MG63 (cell line): ENCODE measurements at places on chromosomes 1 and 21. TPM values are rescaled to one million over a fixed set of nuclear protein-coding genes. Genes with fewer than 3 reads are reported as not detected.

DNA sequence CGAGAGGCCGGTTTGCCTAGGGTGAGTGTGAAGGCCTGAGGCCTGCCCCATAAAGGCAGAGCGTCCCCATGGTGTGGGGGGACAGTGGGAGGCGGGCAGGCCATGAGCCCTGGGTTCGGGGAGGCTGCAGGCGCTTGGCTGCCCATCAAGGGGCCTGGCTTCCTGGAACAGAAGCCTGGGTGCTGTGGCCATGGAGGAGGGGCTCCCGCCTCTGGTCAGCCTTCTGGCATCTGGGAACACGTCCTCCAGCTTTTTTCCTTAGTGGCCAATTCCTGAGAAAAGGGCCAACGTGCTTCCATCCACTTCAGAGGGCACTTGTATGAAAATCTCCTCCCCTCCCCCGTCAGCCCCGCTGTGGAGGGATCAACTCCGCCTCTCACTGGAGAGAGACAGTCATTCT lies 58.7 kb downstream of the PRDM16 start:
- DNase-seq: no peak

DNA sequence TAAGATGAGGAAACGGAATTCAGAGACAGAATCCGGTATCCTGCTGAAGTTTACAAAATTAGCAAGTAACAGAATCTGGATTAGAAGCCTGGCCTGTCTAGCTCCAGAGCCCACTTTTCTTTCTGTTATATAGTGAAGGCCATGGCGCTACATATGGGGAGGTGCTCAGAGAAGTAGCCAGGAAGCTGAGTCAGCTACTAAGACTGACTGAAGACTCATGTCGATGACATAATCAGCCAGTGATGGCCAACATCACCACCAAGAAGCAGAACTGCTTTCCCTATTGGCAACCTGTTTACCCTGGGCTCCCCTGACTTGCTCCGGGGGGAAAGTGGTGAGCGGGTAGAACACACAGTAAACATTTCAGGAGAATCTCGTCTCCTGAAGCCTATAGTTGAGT lies 18.8 kb downstream of the LRRC52 start:
- DNase-seq: peak; percentile 30

- DNase-seq: peak; percentile 65
Observed at GRCh38 chr1:224542783-224543440, 73.2 kb upstream of the CNIH3 start.

- DNase-seq: no peak
Observed at GRCh38 chr1:16209847-16210407, 2.5 kb downstream of the ARHGEF19 start.

Gene GPR25
- not detected in 2 replicates for total RNA-seq

DNA sequence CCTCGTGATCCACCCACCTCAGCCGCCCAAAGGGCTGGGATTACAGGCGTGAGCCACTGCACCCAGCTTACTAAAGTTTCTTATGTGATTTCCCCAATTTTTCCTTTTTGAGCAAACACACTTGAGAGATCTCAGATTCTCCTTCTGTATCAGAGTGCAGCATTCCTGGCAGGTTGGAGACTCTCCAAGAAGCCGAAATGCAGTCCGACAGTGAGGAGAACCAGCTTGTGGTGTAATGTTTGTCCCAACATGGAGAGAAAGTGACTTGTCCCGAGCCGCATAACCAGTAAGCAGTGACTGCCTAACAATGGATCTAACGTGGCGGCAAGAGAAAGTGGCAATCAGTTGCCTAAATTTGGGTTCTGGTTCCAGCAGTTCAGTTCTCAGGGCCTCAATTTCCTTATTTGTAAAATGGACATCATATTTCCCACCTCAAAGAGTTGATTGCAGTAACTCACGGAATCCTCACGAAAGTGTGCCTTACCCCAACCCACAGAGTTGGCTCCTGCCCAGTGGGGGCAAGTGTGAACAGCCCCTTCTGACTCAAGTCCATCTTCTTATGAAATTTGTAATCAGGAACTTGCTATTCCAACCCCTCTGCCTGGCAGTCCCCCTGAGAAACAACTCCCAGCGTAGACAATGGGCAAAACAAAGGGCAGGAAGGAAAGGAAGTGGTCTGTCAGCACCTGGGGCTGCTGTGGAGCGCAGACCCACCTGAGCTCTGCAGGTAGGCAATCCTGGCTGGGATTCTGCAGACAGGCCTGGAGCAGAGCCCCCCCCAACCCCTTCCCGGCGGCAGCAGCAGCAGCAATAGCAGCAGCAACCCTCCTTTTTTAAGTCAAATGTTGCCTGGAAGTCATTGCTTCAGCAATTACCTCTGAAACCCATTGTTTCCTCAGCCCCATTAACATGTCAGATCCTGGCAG lies 223.6 kb upstream of the POU3F1 start:
- no peak for DNase-seq

- no peak for DNase-seq
Observed at GRCh38 chr1:147760481-147761260, at the start of gene GJA5. TSS of gene GJA5 (minus strand) at chr1:147760602. CDS start at chr1:147759238, 1,364 bp downstream.

Gene KPRP
- total RNA-seq: not detected in 2 replicates

DNA sequence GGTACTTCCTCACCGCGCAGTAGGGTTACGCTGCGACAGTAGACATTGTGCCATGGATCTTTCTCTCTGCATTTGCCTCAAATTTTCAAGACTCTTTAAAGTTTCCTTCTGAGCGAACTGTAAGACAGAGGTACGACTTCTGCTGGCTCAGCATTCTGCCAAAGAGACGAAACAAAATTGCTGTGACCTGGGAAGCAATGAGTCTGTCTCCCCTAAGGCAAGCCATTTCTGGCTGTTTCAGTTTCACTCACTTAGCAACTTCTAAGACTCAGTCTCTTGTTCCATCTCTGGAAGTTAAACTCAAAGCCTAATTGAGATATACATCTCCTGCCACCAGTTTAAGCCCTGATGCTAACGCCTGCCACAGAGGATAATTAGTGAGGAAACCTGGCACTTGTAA lies 510.9 kb upstream of the DAB1 start:
- DNase-seq: no peak

GRCh38 chr1:16134066-16134801 lies 21.6 kb downstream of the EPHA2 start:
- DNase-seq: no peak

DNA sequence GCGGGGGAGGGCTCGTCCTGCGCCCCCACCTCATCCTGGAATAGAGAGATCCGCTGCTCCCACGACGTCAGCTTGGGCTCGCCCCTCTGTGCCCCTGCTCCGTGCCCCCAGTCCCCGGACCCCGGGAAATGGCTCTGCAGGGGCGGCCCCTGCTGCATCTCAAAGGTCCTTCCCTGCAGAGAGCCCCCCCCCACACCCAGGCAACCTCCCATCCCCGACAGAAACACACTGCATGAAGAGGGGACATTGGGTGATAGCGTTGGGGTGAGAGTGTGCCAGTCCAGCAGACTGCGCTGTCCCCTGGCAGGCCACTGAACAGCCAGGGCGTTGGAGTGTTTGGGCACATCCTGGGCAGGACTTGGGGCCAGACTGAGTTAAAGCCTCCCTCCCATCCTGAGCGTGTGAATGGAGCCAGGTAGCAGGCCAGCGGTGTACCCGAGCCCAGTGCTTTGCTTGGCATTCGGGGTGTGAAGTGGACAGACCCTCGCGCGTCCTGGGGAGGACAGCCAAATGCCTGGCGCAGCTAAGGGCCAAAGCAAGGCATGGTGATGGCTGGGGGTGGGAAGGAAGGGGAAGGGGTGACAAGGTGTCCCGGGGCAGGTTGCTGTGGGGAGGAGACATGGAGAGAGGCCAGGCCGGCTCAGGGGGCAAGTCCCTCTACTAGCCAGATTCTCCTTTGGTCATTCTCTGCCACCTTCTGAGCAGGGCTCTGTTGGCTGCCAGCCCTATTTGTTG lies 633 bp upstream of the ETNK2 start:
- DNase-seq: no peak

Gene JAM2
- 0.07 TPM in 1 of 2 replicates, not detected in the other for total RNA-seq

- DNase-seq: no peak
Observed at GRCh38 chr1:19505693-19506457, 20.5 kb upstream of the CAPZB start.

DNA sequence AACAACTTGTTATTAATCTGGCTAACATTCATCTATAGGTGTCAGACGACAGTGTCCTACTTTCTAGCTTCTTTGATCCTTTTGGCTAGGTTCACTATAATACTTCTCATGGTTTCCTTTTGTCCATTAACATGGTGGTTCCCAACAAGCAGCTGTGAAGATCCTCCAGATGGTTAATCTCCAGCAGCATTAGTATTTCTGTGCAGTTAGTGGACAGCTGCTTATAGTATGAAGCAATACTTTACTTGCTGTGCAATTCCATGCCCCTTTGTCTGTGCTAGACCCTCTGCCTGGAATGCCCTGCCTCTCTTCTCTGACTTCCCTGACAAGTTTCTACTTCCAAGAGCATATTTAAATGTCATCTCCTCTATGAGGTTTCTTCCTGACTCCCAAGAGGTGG lies 41.7 kb upstream of the ARHGAP29 start:
- DNase-seq: no peak

DNA sequence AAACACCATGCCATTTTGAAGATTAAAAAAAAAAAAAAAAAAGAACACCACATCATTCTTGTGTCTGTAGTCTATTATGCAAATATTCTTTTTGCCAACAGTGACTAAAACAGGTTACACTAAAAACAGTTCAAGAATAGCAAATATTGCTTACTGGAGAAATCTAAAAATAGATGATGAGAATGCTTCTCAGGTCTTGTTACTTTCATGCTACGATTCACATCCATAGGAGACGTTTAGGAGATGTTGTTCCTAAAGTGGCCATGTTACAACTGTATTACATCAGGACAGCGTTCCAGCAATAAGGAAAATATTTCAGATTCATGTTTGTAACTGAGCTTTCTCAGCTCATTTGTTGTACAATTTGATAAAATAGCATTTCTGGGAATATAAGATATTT lies 32.3 kb downstream of the RAB3GAP2 start:
- no peak for DNase-seq

Gene CELA2A
- not detected in 2 replicates for total RNA-seq
